ENCODE measurements at places on chromosomes 3 and 15. TPM values are rescaled to one million over a fixed set of nuclear protein-coding genes. Genes with fewer than 3 reads are reported as not detected.

Gene GOLGA8N
- 10.0 TPM for total RNA-seq

GRCh38 chr3:157671656-157672055, 168.4 kb upstream of the VEPH1 start:
- H3K4me3 ChIP-seq: no peak overlapping the region
- no peaks in the 10 kb centered on the region for H3K36me3 ChIP-seq
- DNase-seq: no peak
- no peaks in the 10 kb centered on the region for H3K4me1 ChIP-seq
- H3K27ac ChIP-seq: no peak overlapping the region
- H3K27me3 ChIP-seq: no peaks in the 10 kb centered on the region

GRCh38 chr3:24832891-24833290, 338.2 kb upstream of the THRB start:
- H3K36me3 ChIP-seq: no peaks in the 10 kb centered on the region
- H3K4me1 ChIP-seq: peaks cover 2% of the 10 kb centered on the region
- no peak for DNase-seq
- H3K27me3 ChIP-seq: no peaks in the 10 kb centered on the region
- H3K27ac ChIP-seq: no peak overlapping the region

Gene TRPC1
- 12.8 TPM for total RNA-seq

Gene IFT57
- 88.8 TPM for total RNA-seq

- H3K36me3 ChIP-seq: no peaks in the 10 kb centered on the region
- H3K4me3 ChIP-seq: no peak overlapping the region
- H3K27ac ChIP-seq: peak overlapping the region; percentile 85
- no peaks in the 10 kb centered on the region for H3K27me3 ChIP-seq
These were observed 65.1 kb upstream of the MYZAP start for GRCh38 chr15:57526615-57527014.

Gene KLHL6
- 1.2 TPM for total RNA-seq

- no peaks in the 10 kb centered on the region for H3K4me1 ChIP-seq
- DNase-seq: no peak
- H3K27me3 ChIP-seq: no peaks in the 10 kb centered on the region
- peak overlapping the region; percentile 64 for H3K4me3 ChIP-seq
These were observed 40.5 kb upstream of the ROPN1 start for GRCh38 chr3:124032311-124032880.

DNA sequence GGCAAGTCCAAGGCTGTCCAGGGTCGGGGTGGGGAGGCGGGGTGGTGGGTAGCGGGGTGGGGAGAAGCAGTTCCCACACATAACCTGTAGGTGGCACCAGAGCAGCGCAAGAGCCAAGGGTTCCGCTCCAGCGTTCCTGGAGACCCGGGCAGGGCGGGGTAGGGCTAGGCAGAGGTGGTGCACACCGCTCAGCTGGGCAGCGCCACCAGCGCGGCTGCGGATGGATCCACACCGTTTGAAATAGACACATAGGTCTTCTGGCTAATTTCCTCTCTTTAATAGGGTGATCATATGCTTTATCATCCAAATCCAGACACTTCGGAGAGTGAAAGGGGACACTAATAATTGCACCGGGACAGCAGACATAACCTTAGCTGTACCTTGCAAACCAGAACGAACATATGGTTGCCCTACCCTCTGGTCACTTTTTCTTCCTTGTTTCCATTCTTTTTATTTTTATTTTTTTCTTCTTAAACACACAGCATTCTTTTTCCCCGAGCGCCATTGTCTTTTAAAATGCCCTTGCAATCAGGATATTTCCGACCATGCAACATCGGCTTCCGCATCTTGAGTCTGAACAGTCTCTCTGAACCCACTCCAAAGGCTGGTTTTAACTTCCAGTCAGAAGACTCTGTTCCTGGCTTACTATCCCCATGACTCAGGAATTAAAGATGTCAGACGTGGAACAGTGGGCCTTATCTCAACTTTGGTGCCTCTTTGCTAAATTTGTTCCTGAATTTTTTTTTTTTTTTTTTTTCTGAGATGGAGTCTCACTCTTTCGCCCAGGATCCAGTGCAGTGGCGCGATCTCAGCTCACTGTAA, 12.5 kb upstream of the ZSCAN2 start:
- no peaks in the 10 kb centered on the region for H3K27me3 ChIP-seq
- H3K4me1 ChIP-seq: no peaks in the 10 kb centered on the region
- no peak overlapping the region for H3K27ac ChIP-seq
- peak; percentile 82 for DNase-seq
- peak overlapping the region; percentile 32 for H3K4me3 ChIP-seq

Gene HESX1
- 0.23 TPM for total RNA-seq

DNA sequence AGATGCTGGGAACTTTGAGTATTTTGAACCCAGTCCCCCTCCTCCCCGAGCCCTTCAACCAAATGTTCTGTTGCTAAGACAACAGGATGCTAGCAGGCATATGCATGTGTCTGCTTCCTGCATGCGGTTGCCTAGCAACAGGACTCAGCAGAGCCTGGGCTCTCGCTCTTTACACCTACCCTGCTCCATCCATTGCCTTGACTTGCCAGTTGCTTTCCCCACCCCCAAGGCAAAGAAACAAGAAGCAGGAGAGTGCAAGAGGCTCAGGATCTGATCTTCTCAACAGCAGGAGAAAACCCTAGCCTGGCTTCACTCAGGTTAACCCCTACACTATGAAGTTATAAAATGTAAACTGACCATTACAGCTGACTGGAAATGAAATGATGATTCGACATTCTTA, 393.0 kb downstream of the IGSF11 start:
- no peaks in the 10 kb centered on the region for H3K27me3 ChIP-seq
- H3K4me3 ChIP-seq: no peak overlapping the region
- no peak overlapping the region for H3K27ac ChIP-seq
- DNase-seq: no peak
- no peaks in the 10 kb centered on the region for H3K4me1 ChIP-seq
- no peaks in the 10 kb centered on the region for H3K36me3 ChIP-seq

DNA sequence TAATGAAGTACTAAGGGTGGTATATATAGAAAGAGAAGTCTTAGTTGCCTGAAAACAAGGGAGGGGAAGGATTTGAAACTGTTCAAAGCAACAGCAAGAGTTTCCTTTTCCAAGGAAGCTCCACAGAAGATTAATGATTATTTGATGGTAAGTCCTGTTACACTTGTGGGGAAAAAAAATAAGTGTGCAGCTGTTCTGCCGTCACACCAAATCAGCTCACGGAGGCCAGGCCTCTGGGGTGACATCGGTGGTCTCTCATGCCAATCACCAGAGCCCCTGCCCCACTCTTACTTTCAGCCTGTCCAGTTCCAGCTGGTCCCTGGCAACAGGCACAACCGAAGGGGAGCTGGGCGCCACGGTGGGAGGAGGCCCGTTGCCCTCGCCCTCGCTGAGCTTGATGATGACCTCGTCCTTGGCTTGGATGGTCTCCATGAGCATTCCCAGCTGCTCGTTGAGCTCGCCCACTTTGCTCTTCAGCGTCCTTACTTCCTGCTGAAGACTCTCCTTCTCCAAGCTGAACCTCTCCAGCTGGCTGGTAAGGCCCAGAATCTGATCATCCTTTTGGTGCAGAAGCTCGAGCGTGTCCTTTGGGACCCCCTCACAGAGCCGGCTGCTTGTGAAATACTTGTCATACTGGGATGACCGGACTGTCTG, 53.5 kb downstream of the TBC1D2B start:
- no peaks in the 10 kb centered on the region for H3K36me3 ChIP-seq
- H3K27ac ChIP-seq: no peak overlapping the region
- no peaks in the 10 kb centered on the region for H3K27me3 ChIP-seq
- no peak overlapping the region for H3K4me3 ChIP-seq
- DNase-seq: no peak
- no peaks in the 10 kb centered on the region for H3K4me1 ChIP-seq

DNA sequence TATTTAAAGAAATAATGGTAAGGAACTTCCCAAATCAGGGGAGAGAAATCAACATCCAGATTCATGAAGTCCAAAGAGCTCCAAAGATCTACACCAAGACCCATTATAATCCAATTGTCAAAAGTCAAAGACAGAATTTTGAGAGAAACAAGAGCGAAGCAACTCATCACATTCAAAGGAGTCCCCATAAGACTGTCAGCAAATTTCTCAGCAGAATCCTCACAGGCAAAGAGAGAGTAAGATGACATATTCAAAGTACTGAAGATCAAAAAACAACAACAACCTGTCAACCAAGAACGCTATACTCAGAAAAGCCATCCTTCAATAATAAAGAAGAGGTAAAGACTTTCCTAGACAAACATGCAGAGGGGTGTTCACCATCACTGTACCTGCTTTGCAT, 342.1 kb downstream of the TIGIT start:
- no peaks in the 10 kb centered on the region for H3K36me3 ChIP-seq
- no peaks in the 10 kb centered on the region for H3K4me1 ChIP-seq
- no peak for DNase-seq
- no peak overlapping the region for H3K27ac ChIP-seq

- H3K27me3 ChIP-seq: no peaks in the 10 kb centered on the region
- no peak overlapping the region for H3K4me3 ChIP-seq
- H3K4me1 ChIP-seq: peaks cover 4% of the 10 kb centered on the region
These were observed 7.1 kb upstream of the DVL3 start for GRCh38 chr3:184148076-184148475.

Gene LPP
- total RNA-seq: 248 TPM

- no peaks in the 10 kb centered on the region for H3K36me3 ChIP-seq
- H3K4me1 ChIP-seq: no peaks in the 10 kb centered on the region
- no peak for DNase-seq
- no peak overlapping the region for H3K27ac ChIP-seq
- H3K4me3 ChIP-seq: no peak overlapping the region
- no peaks in the 10 kb centered on the region for H3K27me3 ChIP-seq
These were observed 143.6 kb downstream of the RYR3 start for GRCh38 chr15:33454346-33454745.

GRCh38 chr3:168817177-168817576, 721.5 kb upstream of the GOLIM4 start:
- H3K4me3 ChIP-seq: no peak overlapping the region
- H3K27me3 ChIP-seq: no peaks in the 10 kb centered on the region
- DNase-seq: no peak
- H3K27ac ChIP-seq: no peak overlapping the region
- H3K36me3 ChIP-seq: no peaks in the 10 kb centered on the region

- DNase-seq: no peak
- H3K27me3 ChIP-seq: no peaks in the 10 kb centered on the region
- peaks cover 7% of the 10 kb centered on the region for H3K4me1 ChIP-seq
- peaks cover 18% of the 10 kb centered on the region for H3K36me3 ChIP-seq
- H3K27ac ChIP-seq: no peak overlapping the region
These were observed 191.8 kb downstream of the ITPR1 start for GRCh38 chr3:4684976-4685375.

DNA sequence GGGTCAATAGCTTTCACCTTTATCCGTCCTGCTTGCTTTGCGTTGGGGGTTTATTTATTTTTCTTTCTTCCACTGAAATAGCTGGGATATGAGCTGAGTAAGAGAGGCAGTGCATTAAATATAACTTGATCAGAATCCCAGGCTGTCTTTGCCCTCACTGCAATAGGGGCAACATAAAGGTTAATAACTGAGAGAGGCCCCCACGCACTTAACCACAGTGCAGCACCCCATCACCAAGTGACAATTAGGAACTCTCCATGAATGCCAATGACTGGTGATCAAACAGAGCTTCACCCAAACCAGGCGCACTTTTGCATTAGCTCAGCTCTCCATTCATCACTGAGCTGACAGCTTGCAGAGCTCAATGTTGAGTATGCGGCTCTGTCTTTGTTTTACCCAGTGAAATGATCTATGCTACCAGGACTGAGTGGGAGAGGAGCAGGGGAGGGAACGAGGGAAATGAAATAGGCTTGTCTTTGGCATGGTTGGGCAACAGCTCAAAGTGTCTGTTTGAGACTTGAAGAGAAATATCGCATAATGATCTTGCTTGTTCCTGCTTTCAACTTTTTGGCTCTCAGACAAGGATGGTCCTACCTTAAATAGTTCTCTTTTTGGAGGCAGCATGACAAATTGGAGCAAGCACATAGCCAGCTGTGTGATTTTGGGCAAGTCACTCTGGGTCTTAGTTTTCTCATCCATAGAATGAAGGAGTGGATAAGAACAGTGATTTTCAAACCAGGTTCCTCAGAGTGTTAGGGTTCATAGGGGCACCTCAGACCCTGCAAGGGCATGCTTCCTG, 14.5 kb upstream of the GLCE start:
- no peak overlapping the region for H3K4me3 ChIP-seq
- H3K4me1 ChIP-seq: no peaks in the 10 kb centered on the region
- H3K36me3 ChIP-seq: no peaks in the 10 kb centered on the region
- DNase-seq: no peak

DNA sequence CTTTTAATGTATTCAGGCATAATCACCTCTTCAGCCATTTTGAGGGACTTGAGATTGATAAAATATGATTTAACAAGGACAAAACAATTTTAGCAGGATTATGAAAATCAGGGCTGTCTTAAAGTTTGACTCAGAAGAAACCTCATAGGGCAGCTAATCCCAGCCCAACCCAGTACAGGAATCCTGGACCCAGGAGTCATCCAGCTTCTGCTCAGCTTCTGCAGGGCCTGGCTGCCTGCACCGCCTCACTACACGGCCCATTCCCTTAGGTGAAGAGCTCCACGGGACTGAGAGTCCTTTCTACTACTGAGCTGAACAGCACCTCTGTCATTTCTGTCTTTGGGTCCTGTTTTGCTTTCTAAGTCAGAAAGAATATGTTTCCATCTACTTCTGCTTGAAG, 37.5 kb downstream of the ARHGAP31 start:
- H3K4me3 ChIP-seq: no peak overlapping the region
- no peak overlapping the region for H3K27ac ChIP-seq
- no peak for DNase-seq
- no peaks in the 10 kb centered on the region for H3K4me1 ChIP-seq
- H3K36me3 ChIP-seq: no peaks in the 10 kb centered on the region

Gene GABRG3
- 15.6 TPM for total RNA-seq
